ENCODE measurements at places on chromosomes 3 and 15.

DNA sequence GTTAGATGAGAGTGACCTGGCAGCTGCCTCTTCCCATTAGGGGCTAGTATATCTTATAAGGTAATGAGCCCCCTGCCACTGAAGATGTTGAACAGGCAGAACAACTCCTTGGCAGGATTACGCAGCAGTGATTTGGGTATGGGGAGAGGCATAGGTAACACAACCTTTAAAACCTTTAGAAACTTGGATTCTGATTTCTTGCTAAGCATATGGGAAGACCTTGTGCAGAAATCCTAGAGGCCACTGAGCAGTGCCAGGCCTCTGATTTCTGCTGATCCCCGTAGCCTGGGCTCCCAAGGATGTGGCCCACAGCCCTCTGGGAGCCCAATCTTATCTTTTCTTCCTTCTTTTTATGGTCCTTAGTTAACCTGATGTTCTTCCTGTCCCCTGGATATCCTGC, 237.9 kb upstream of the ROPN1 start:
- no peak for DNase-seq

DNA sequence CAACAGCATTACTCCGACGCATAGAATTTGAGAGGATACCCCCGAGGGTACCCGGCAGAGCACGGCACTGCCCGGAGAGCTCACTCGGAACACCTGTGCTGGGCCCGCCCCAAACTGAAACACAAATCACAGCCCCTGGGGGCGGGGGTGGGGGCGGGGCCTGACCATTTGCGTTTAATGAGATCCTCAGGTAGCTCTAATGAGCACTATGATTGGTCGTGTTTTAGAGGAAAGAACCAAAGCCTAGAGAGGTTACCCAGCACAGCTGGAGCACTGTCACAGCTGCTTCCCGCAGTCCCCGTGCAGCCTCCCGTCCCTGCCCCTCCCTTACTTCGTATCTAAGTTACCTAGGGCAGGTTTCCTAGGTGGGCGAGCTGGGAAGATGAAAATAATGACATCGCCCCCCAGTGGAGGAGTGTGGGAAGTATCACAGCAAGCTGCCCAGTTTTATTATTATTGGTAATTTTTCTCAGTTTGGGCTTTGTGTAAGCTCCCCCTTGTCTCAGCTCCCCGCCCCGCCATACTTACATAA, 187.1 kb downstream of the PDE8A start:
- DNase-seq, result no peak

- no peak for DNase-seq
Measured at GRCh38 chr3:127151251-127151564, 41.7 kb upstream of the PRR23E start.

- DNase-seq, result peak; percentile 43
Measured at GRCh38 chr3:197186887-197187588, 111.4 kb downstream of the DLG1 start.

GRCh38 chr15:41284427-41285177, 47.8 kb downstream of the OIP5 start:
- DNase-seq, result no peak

GRCh38 chr15:67480741-67481140, 40.2 kb upstream of the C15orf61 start:
- DNase-seq, result no peak

DNA sequence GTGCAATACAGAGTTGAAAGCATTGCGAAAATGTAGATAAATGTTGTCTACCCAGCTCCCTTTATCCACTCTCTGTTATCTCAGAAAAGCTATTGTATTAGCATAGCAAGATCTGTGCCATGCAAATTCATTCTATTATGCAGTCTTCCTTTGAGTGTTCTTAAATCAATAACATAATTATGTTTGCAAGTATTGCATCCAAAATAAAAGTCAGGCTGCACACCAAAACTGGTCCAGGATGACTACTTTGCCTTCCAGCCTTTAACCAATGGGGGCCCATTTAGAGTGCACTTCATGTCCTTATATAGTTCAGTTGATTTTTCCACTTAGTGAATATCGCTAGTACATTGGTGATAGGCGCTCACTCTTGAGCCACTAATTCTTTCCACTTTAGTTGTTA, 107.4 kb upstream of the MLF1 start:
- DNase-seq, result no peak

GRCh38 chr3:42502429-42503250, at the start of gene VIPR1:
TSS of gene VIPR1 (plus strand) at chr3:42502643. CDS start at chr3:42502736, 93 bp downstream.
- DNase-seq, result peak; percentile 53

DNA sequence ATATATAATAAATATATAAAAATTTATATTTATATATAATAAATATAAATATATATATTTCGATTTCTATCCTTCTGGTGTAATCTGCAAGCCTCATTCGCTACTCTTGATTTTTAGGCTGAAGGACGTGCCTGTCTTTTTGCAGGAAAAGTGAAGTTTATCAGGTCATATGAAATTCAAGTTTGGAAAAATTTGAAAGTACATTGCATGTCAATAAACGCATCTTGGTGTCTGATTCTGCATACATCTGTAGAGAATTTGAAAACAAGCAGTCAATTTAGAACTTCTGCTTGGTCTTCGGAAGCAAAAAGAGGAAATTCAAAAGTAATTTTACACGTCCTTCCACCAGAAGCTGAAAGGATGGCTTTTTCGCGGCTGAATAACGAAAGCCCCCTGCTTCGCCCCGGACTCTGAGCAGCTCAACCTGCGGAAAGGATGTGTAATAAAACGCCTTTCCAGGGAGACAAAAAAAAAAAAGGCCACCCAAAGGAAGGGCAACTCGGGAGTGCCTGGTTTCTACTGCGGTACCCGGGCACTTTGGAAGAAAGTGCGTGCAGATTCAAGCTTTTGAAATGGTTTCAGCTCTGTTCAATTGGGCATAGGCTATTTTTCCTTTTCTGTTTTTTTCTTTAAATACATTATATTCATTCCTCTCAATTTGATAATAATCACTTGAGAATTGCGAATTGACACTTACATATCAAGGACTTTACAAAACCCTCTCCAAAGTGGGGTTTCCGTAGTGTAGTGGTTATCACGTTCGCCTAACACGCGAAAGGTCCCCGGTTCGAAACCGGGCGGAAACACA, 1.5 kb upstream of the MYNN start:
- DNase-seq, result peak; percentile 87

- DNase-seq, result no peak
Measured at GRCh38 chr3:141992512-141992911, 116.1 kb downstream of the ATP1B3 start.

- no peak for DNase-seq
Measured at GRCh38 chr15:88152672-88153071, 103.9 kb downstream of the NTRK3 start.

DNA sequence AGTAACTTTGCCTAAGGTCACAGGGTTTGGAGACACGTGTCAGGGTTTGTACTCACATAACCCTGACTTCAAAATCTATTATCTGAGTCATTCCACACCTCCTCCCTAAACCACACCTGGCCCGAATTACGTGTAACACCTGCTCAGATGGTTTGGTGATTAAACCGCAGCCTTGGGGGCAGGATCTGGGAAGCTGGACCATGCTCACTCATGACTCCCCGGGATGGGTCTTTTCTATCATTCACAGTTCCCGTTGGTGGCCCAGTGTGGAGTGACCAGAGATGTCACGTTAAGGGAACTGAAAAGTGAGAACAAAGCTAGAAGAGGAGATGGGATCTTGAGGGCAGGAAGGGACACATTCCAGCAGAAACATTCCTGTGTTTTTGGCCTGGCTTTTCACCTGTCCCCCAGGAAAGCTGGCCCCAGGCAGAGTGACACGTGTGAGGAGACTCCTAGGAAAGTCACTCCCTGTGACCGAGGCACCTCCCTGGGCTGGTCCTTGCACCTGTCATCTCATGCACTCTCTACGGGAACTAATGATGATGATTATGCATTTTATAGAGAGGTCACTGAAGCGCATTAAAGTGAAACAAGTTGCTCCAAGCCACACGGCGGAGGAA, 75.4 kb upstream of the POMGNT2 start:
- DNase-seq, result no peak

- no peak for DNase-seq
Measured at GRCh38 chr3:64266065-64266931, 41.0 kb upstream of the PRICKLE2 start.

GRCh38 chr15:62404194-62404985, 239.3 kb upstream of the C2CD4B start:
- DNase-seq, result peak; percentile 81

DNA sequence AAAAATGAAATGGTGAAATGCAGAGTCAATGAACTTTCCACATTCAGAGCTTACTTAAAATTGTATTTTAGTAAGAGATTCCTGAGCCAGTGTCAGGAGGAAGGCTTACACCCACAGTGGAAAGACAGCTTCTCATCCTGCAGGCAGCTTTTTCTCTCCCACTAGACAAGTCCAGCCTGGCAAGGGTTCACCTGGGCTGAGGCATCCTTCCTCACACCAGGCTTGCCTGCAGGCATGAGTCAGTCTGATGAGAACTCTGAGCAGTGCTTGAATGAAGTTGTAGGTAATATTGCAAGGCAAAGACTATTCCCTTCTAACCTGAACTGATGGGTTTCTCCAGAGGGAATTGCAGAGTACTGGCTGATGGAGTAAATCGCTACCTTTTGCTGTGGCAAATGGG, 3.1 kb downstream of the CCR4 start:
- no peak for DNase-seq

DNA sequence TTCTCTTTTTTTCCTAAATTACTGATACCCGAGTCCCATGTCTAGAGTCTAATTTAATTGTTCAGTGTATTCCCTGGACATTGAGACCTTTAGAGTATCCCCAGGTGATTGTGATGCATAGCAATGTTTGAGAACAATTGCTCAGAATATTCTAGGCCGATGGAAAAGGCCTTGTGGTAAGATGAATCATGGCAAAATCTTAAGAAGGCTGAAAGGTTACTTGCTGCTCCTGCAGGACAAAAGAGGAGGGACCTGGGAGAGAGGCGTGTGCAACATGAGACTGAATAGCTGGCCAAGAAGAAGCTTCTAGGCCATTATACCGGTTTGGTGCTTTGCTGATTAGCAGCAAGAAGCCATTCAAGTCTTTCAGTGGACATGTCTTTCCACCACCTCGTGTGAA, 256.6 kb downstream of the ROBO2 start:
- DNase-seq, result no peak

Data from NCI-H187 (cell line).